ENCODE measurements at places on chromosomes 2 and 18.

DNA sequence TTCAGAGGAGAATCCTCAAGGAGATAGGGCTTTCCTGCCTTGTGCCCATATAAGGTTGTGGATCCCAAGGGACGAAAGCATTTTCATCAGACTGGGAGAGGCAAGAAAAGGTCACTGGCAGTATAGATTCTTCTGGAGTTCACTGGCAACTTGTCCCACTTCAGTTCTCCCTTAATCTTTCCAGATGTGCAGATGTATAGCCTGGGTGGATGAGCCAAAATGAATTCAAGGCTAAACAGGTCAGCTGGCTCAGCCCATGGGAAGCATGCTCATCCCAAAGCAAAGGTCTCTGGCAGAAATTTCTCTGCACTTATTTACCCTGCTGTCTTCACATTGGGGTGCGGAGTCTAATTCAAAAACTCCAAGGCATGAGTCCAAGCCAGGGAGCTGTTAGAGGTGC, 148.9 kb upstream of the TNP1 start:
- no peak for DNase-seq

DNA sequence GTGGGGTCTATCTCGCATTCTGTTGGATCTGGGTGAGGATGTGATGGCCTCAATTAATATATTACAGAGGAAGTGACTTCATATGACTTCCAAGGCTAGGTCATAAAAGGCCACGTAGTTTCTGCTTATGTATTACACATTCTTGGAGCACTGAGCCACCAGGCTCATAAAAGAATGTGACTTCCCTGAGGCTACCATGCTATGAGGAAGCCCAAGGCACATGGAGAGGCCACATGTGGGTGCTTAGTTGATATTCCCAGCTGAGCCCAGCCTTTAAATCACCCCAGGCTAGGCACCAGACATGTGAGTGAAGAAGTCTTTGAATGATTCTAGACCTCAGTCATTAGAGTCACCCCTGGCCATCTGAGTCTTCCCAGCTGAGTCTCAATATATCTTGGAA, 13.3 kb upstream of the REEP1 start:
- DNase-seq: no peak

- DNase-seq: no peak
These were observed 150.6 kb downstream of the HRH4 start for GRCh38 chr18:24611075-24611474.

GRCh38 chr18:50287028-50287440, 458 bp downstream of the CXXC1 start:
- DNase-seq: no peak

DNA sequence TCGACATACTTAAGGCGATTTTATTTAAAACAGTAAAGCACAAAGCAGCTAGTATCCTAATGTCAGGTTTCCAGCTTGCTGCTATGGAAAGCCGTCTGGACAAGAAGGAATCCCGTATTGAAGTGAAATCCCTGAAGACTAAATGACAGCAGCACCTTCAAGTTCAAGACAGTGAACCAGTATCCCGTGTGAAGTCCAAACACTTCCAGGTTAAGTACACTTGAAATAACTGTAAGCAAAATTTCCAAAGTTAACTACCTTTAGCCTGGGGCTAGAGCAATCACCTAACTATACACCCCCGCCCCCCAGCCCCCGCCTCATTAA, 1.2 kb downstream of the MBOAT2 start:
- peak; percentile 50 for DNase-seq

- DNase-seq: no peak
These were observed 1065.2 kb upstream of the FAM98A start for GRCh38 chr2:34664266-34664665.

GRCh38 chr2:191571163-191571769, 106.7 kb upstream of the NABP1 start:
- DNase-seq: peak; percentile 12
